ENCODE measurements at places on chromosomes 4 and X.

GRCh38 chrX:9786798-9787635, 788 bp downstream of the SHROOM2 start:
- DNase-seq = peak; percentile 64

DNA sequence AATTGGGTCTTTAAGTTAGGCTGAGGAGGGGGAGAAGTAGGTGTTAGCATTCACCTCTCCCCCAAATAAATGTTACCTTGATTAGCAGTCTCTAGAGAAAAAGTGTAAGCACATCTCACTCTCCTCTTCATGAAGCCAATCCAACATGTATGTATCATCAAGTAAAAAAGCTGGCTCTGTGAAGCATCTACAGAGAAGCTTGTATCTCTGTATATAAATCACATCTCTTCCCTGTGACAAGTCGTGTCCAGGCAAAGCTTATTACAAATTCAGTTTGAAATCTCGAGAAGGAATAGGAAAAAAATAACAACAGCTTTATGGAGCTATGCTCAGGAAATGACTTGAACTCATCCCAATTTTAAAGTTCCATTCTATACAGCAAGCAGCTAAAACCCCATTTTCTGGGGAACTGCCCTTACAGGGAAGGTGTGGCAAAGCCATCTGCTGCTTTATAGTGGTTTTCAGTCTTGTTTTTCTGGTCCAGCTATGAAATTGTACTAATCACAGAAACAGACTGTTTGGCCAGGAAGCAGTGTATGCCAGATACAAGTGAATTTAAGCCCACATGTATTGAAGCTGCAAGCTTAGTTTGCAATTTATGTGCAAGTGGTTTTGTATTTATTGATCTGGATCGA, 313.3 kb upstream of the NOCT start:
- DNase-seq = no peak

- no peak for DNase-seq
Observed at GRCh38 chrX:123336666-123337065, 152.6 kb downstream of the GRIA3 start.

DNA sequence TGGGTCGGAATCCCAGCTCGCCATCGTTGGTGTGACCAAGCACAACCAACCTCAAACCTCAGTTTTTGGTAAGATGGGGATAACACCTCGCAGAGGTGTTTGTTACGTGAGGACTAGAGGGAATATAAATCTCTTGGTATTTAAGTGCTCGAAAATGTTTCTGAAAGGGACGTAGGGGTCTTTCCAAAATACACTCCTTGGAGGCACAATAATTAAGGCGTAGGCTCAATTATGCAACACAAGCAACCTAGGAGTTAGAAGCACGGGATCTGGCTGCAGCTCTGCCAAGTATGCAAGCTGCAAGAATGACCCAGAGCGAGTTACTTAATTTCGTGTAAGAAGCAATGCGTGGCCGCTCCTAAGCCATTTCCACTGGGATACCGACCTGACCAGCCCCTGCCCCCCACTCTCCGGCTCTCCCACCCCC, 552 bp downstream of the ADH5 start:
- DNase-seq = no peak

- no peak for DNase-seq
Observed at GRCh38 chrX:45803383-45803921, 602.8 kb upstream of the DIPK2B start.

DNA sequence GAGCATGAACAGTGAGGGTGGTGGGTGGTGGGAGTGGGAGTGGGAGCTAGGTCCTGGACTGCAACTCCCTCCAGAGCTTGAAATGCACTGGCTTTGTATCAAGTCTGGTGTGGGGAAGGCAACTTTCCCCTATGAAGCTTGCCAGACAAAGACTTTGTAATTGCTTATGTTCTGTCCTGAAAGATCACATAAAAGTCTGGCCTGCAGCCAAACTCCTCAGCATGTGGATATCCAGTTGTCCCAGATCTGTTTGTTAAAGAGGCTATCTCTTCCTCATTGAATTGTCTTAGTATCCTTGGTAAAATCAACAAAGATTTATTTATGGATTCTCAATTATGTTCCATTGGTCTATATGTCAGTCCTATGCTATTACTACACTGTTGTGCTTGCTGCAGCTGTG, 607.9 kb downstream of the GLUD2 start:
- DNase-seq = no peak

DNA sequence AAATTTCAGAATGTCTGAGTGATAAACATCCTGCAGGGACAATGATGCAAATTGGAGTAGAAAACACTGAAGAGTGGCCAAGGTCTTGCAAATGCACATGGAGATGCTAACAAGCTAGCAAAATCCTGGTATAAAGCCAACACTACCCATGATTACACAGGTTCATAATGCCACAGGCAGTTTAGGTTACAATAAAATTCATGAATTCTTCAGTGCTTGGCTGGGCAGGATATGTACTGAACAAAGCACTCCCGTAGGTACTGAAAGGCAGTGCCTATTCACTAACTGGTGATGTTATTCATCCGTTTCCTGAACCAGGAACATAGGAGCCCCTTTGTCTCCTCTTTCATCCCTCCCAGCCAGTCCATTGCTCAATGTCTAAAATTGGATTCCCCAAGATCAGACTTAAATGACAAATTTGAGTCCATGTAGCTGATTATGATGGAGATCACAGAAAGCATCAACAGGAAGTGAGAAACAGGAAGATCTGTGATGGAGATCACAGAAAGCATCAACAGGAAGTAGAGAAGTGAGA, 244.5 kb downstream of the DMD start:
- no peak for DNase-seq

GRCh38 chrX:29617725-29618124, 597.6 kb upstream of the MAGEB2 start:
- no peak for DNase-seq

DNA sequence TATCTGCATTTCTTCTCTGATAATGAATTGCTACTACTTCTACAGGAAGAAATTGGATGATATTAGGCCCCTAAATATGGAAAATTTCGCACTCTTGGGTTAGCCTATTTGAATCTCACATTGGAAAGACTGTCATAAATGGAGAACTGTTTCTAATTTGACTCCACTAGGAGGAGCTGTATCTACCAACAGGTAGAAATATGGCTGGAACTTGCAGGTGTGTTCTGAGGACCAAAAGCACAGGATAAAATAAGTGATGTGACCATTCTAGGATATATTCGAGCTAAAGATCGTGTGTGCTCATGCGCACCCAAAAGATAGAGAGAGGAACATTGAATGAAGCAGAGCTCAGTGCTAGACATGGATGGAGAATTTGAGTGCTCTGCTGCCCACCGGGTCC, 4.8 kb upstream of the NKAP start:
- no peak for DNase-seq

GRCh38 chr4:86959588-86960500, 25.0 kb downstream of the AFF1 start:
- no peak for DNase-seq

GRCh38 chr4:7213807-7214206, 21.5 kb downstream of the SORCS2 start:
- DNase-seq = no peak

- DNase-seq = no peak
Observed at GRCh38 chr4:17260166-17260907, 251.6 kb downstream of the QDPR start.

- no peak for DNase-seq
Observed at GRCh38 chr4:2303121-2303685, 41.3 kb upstream of the MXD4 start.

- DNase-seq = no peak
Observed at GRCh38 chr4:144288011-144288903, 147.7 kb upstream of the GYPA start.

- no peak for DNase-seq
Observed at GRCh38 chr4:38185406-38186144, 225.4 kb downstream of the PTTG2 start.

DNA sequence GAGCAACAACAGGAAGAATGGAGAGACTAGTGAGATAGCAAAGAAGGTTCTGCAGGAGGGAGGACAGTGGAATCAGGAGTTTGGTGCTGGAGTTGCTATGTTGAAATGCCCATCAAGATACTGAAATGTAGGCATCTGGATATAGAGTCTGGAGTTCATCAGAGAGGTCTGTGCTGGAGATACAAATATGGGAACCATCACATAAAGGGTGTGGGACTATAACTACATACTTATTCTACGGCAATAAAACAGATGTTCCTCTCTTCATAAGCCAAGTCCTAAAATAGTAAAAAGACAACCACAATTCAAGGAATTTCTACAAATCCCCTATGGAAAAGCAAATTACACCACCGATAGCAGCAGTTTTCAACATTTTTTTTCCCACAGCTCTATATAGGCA, 1.6 kb downstream of the MED14 start:
- DNase-seq = no peak

GRCh38 chr4:152356428-152357034, 179.4 kb downstream of the FBXW7 start:
- DNase-seq = no peak

- DNase-seq = no peak
Observed at GRCh38 chrX:134692990-134693389, 34.7 kb upstream of the PLAC1 start.

- DNase-seq = no peak
Observed at GRCh38 chr4:162952232-162952631, 214.5 kb downstream of the NAF1 start.

- no peak for DNase-seq
Observed at GRCh38 chrX:29851857-29852605, 363.3 kb upstream of the MAGEB2 start.

DNA sequence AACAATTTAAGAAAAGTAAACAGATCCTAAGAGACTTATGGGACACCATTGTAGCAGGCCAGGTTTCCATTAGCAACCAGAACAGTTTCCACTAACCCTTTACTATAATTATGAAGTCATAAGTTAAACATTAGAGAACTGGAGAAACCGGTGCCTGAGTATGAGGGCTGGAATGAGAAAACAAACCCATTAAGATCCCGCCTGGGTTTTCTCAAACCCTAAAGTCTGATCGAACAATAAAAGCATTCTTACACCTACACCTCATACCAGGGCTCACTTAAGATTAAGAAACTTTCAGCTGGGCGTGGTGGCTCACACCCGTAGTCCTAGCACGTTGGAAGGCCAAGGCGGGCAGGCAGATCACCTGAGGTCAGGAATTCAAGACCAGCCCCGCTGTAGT, 13.7 kb upstream of the DHX15 start:
- no peak for DNase-seq

Measured in ecto neural progenitor cell (in vitro differentiated cells).